Frontal cortex (tissue), 4 donors: ENCODE measurements at places on chromosomes 16 and 17. TPM values are rescaled to one million over a fixed set of nuclear protein-coding genes. Genes with fewer than 3 reads are reported as not detected.

ENPP7 gene
- total RNA-seq: not detected

ACBD4 gene
- 2.4 TPM for total RNA-seq

SLC5A2 gene
- 1.2 TPM for total RNA-seq

TVP23A gene
- total RNA-seq: 17.5 TPM

EPOP gene
- total RNA-seq: 0.82 TPM
